A549 treated with ZK216348 at 1 μM for 4 hours (cell line): ENCODE measurements at places on chromosomes 2 and 18. TPM values are rescaled to one million over a fixed set of nuclear protein-coding genes. Genes with fewer than 3 reads are reported as not detected.

The MAP3K19 gene
- not detected in 5 replicates for total RNA-seq

The SH3BP4 gene
- 30.2 to 43.1 TPM (median 36.3 TPM) in 5 replicates for total RNA-seq

The G6PC2 gene
- not detected in 5 replicates for total RNA-seq

The ZNF892 gene
- 0.28 to 0.70 TPM (median 0.40 TPM) in 5 replicates for total RNA-seq

The SERPINB11 gene
- total RNA-seq: 0.13 TPM in 1 of 5 replicates, not detected in the others

The EGR4 gene
- total RNA-seq: 0.09 to 0.43 TPM (median 0.20 TPM) in 5 replicates

The IL36G gene
- total RNA-seq: not detected in 5 replicates

The TGFA gene
- 5.1 to 6.6 TPM (median 5.9 TPM) in 5 replicates for total RNA-seq

The AFF3 gene
- not detected in 5 replicates for total RNA-seq

The TFCP2L1 gene
- total RNA-seq: 7.1 to 10.9 TPM (median 9.5 TPM) in 5 replicates

The CPO gene
- total RNA-seq: 0.13 TPM in 1 of 5 replicates, not detected in the others

The OBSL1 gene
- 13.6 to 26.1 TPM (median 21.3 TPM) in 5 replicates for total RNA-seq

The SLC9A4 gene
- not detected in 5 replicates for total RNA-seq

The LMAN2L gene
- total RNA-seq: 19.3 to 24.3 TPM (median 21.9 TPM) in 5 replicates

The GLI2 gene
- total RNA-seq: 15.4 to 28.5 TPM (median 26.0 TPM) in 5 replicates

The ZNF397 gene
- 3.2 to 5.9 TPM (median 4.6 TPM) in 5 replicates for total RNA-seq

The MROH2A gene
- total RNA-seq: 0.18 to 0.22 TPM in 2 of 5 replicates, not detected in the others

The TEX51 gene
- total RNA-seq: not detected in 5 replicates

The GTF2A1L gene
- not detected in 5 replicates for total RNA-seq

The BOLL gene
- not detected in 5 replicates for total RNA-seq

The IGFBP5 gene
- 0.08 to 0.24 TPM (median 0.20 TPM) in 5 replicates for total RNA-seq

The PTMA gene
- 1,592 to 1,810 TPM (median 1,697 TPM) in 5 replicates for total RNA-seq

The TRIM54 gene
- 0.40 to 0.73 TPM (median 0.57 TPM) in 5 replicates for total RNA-seq

The CFAP221 gene
- 0.20 to 0.64 TPM (median 0.35 TPM) in 5 replicates for total RNA-seq
